ENCODE measurements at places on chromosomes 3 and 15. TPM values are rescaled to one million over a fixed set of nuclear protein-coding genes. Genes with fewer than 3 reads are reported as not detected.

HTR3D gene
- not detected for total RNA-seq

C3orf49 gene
- not detected for total RNA-seq

UBAP1L gene
- 10.2 TPM for total RNA-seq

MUSTN1 gene
- 0.33 TPM for total RNA-seq

PARP15 gene
- 1.1 TPM for total RNA-seq

GALNT15 gene
- total RNA-seq, result 3.3 TPM

HHLA2 gene
- total RNA-seq, result not detected

LNP1 gene
- total RNA-seq, result 2.3 TPM

ZDHHC19 gene
- total RNA-seq, result not detected

TEX55 gene
- not detected for total RNA-seq

SNTN gene
- total RNA-seq, result not detected

MESP2 gene
- total RNA-seq, result not detected

ERICH6 gene
- total RNA-seq, result not detected

PCOLCE2 gene
- 3.8 TPM for total RNA-seq

KCNAB1 gene
- 0.33 TPM for total RNA-seq

ADAMTS7 gene
- 4.0 TPM for total RNA-seq

SH3GL3 gene
- not detected for total RNA-seq

GPR176 gene
- 8.8 TPM for total RNA-seq
